ENCODE measurements at places on chromosomes 3 and 15.

DNA sequence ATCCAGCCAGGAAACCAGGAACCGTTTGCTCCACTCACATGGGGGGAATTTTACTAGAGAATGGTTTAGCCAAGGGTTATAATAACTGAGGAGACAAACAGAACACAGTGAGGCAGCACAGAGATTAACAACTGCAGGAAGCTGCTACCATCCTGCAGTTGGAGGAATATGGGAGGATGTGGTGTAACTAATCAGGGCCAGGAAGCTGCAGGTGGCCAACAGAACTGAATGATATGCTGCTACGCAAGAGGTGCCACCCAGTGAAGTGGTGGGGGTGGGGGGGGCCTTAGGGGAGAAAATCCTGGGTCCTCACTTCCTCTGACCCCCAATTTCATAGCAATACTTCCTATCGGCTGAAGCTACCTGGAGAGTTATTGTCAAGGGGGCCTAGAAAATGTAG is 306.4 kb upstream of the STT3B start:
- DNase-seq, result no peak

GRCh38 chr3:197793247-197793646 is 2.2 kb downstream of the LRCH3 start:
- DNase-seq, result no peak

DNA sequence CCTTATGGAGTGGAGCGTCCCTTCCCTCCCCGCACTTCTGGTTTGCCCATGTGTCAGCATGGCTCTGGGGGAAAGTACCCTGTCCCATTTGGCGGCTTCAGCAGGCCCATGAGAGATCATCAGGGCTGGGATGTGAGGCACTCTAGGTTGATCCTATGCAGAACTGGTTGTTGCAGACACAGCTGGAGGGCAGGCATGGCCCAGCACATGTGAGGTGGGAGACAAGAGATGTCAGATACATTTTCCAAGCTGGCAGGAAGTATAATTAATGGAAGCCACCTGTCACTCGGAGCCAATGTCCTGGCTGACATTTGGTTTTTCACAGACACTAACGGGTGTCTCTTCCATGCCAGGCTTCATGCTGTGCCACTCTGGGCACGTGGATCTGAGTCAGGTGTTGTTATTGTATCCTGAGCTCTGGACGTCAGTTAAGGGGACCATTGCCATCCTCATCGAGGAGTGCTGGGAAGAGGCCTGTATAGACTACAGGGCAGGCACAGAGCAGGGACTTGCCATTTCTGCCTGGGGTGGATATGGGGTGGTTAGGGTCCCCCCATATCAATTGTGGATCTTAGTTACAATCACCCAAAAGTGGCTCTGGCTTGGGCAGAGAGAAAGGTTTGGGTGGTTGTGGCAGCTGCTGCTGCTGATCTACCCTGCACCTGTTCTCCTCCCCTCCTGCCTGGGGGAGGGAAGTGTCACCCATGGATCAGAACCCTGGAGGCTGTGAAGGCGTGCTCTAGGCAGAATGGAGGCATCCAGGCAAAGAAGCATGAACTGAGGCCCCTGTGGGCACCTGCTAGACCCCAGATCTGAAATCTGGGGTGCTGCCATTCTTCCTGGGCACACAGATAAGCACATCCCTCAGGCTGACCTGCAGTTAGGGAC is 140.7 kb downstream of the FBLN2 start:
- no peak for DNase-seq

DNA sequence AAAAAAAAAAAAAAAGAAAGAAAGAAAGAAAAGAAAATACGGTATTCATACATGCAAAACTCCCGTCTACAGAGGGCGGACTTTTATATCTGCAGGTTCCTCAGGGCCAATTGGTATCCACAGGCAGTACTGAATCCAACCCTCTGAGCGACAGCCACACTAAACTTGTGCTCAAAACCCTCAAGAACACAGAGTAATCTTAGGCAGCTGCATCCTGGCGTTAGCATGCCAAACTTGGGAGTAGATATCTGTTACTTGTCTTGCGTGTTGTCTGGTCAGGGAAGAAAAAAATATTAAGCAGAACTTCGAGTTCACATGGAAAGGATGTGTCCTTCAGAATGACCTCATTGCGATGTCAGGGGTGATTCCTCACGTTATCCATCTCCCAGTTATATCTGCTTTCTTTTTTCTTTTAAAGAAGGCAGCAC is 12.8 kb downstream of the SNAP23 start:
- DNase-seq, result no peak

DNA sequence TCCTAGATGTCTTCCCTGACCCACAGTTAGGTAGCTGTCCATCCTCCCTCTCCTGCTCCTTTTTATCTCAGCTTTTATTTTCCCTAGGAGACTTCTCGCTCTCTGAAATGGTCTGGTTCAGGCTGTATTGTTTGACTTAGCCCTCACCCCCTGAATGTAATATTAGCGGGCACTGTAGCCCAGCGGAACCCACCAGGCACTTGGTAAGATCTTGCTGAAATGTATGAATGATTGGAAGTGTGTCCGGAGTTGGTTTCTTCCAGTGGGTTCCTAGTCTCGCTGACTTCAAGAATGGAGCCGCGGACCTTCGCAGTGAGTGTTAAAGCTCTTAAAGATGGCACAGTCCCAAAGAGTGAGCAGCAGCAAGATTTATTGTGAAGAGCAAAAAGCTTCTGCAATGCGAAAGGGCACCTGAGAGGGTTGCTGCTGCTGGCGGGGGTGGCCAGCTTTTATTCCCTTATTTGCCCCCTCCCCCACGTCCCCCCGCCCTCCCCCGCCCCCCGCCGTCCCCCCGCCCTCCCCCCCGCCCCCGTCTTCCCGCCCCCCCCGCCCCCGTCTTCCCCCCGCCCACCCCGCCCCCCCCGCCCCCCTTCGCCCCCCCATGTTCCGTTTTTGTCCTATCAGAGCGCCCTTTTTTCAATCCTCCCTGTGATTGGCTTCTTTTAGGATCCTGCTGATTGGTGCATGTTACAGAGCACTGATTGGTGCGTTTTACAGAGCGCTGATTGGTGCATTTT is 694 bp upstream of the EEFSEC start:
- no peak for DNase-seq

DNA sequence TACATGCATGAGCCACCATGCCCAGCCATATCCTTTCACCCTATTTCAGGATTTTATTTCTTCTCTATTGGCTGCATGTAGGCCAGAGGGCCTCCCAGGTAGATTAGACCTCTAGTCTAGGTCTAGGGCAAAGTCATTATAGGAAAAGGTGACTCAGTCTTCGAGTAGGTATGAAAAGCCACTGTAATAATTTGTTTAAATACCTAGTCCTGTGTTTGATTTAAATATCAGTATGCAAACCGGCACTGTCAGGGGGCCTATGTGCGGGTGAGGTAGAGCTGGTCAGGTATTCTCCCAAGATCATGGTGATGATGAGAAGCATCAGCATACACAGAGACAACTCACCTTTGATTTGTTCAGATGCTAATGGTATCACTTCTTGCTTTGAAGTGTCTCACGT is 101.4 kb upstream of the UMPS start:
- no peak for DNase-seq

- no peak for DNase-seq
These were observed 138.3 kb upstream of the ABHD17C start for GRCh38 chr15:80556694-80557367.

- DNase-seq, result no peak
These were observed 705.8 kb downstream of the NR2F2 start for GRCh38 chr15:97036301-97036700.

GRCh38 chr3:153182501-153183293 is 20.7 kb downstream of the RAP2B start:
- no peak for DNase-seq

DNA sequence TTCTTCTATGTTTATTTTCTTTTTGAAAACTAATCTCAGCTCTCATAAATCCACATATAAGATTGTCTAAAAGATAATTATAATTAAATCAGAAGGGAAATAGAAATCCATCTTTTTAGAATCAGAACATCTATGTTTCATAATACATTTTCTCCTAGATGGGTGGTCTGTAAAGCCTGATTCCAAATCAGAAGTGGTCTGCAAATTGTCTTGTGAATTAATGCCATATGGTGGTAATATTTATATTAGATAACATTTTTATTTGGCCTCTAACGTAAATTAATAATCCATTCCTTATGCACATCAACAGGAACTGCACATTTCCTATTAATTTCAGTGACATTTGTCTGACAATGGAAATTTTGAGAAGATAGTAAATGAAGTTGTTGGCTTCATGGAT is 52.8 kb upstream of the TBC1D5 start:
- DNase-seq, result no peak

- no peak for DNase-seq
These were observed 98.1 kb upstream of the TGFBR2 start for GRCh38 chr3:30508339-30508738.
